Natural killer cell (primary cell): ENCODE measurements at places on chromosomes 6 and 20. TPM values are rescaled to one million over a fixed set of nuclear protein-coding genes. Genes with fewer than 3 reads are reported as not detected.

Gene ZKSCAN8
- total RNA-seq = 42.5 TPM

- peaks cover 21% of the 10 kb centered on the region for H3K4me1 ChIP-seq
- no peak overlapping the region for H3K4me3 ChIP-seq
- DNase-seq = peak; percentile 55
- H3K27me3 ChIP-seq = no peaks in the 10 kb centered on the region
- peak overlapping the region; percentile 86 for H3K27ac ChIP-seq
These were observed 37.1 kb upstream of the GRM4 start for GRCh38 chr6:34182751-34183531.

Gene TRIM38
- total RNA-seq = 27.1 TPM

Gene TOX2
- total RNA-seq = 1.2 TPM

GRCh38 chr6:158627168-158627939 lies 17.2 kb downstream of the DYNLT1 start:
- no peak overlapping the region for H3K4me3 ChIP-seq
- H3K27me3 ChIP-seq = no peaks in the 10 kb centered on the region
- H3K4me1 ChIP-seq = no peaks in the 10 kb centered on the region
- peaks cover 81% of the 10 kb centered on the region for H3K36me3 ChIP-seq
- H3K27ac ChIP-seq = peak overlapping the region; percentile 27

Gene KIFC1
- 3.3 TPM for total RNA-seq

Gene KCNK16
- total RNA-seq = not detected

- H3K27me3 ChIP-seq = no peaks in the 10 kb centered on the region
- H3K36me3 ChIP-seq = no peaks in the 10 kb centered on the region
- no peaks in the 10 kb centered on the region for H3K4me1 ChIP-seq
- no peak for DNase-seq
These were observed 285.4 kb downstream of the CDH4 start for GRCh38 chr20:61537239-61538182.

GRCh38 chr6:35757456-35758123 lies 18.8 kb upstream of the CLPSL2 start:
- H3K4me3 ChIP-seq = no peak overlapping the region
- no peaks in the 10 kb centered on the region for H3K4me1 ChIP-seq
- no peak overlapping the region for H3K27ac ChIP-seq
- no peaks in the 10 kb centered on the region for H3K36me3 ChIP-seq
